NCI-H187 treated with DMSO at 0.1 percent for 48 hours (cell line): ENCODE measurements at places on chromosomes 3 and 15.

GRCh38 chr3:74001436-74001835, 376.7 kb upstream of the PDZRN3 start:
- no peak for DNase-seq

DNA sequence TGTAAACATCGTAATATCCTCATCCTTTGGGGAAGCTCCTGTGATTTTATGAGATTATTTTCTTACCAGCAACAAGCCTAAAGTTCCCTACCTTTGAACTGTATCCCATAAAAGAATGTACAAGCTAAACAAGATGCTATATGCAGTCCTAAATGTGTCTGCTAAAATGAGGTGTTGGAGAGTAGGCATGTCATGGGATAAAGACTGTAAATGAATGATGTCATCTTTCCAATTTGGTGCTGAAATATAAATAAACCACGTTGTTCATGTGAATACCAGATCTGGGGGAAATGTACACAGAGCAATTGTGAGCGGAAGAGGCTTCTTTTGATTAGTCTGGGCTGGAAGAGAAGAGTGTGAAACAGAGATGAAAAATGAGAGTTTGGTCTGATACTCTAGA, 214.9 kb upstream of the WNT5A start:
- DNase-seq, result no peak

GRCh38 chr15:35810007-35810406, 264.0 kb upstream of the DPH6 start:
- DNase-seq, result no peak

DNA sequence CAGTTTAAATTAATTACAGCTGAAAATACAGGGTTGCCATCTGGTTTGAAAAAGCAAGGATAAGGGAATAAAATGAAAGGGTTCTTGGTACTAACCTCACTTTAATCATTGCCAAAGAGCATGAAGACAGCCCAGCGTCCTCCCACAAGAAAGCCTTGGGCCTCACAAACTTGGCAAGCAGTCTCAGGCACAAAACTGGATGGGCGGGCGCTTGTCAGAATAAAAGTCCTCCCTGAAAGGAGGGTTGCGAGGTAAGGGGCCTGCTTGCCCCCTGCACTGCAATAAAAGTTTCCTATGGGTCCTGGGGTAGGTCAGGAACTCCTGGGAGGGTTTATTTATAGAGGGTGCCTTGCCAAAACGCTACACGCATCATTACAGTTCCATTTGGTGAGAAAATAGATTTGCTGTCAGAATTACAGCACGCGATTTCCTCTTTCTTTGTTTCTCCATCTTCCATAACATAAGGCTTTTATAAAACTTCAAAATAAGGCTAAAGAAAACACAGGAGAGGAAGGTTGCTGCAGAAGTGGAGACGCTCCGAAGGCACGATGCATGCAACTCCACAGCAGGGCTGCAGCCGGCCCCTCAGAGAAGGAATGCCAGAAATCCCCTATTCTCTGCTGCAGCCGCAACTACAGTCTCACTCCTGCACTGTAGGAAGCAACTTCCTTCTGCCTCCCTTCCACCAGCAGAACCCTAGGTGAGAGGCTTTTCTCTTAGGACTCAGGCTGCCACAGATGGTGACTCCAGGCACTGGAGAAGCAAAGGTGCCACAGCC, 61.3 kb downstream of the VGLL4 start:
- no peak for DNase-seq

GRCh38 chr3:47890126-47890827, 87.3 kb downstream of the DHX30 start:
- DNase-seq, result no peak

- no peak for DNase-seq
Observed at GRCh38 chr3:140078940-140079339, 144.0 kb downstream of the CLSTN2 start.

DNA sequence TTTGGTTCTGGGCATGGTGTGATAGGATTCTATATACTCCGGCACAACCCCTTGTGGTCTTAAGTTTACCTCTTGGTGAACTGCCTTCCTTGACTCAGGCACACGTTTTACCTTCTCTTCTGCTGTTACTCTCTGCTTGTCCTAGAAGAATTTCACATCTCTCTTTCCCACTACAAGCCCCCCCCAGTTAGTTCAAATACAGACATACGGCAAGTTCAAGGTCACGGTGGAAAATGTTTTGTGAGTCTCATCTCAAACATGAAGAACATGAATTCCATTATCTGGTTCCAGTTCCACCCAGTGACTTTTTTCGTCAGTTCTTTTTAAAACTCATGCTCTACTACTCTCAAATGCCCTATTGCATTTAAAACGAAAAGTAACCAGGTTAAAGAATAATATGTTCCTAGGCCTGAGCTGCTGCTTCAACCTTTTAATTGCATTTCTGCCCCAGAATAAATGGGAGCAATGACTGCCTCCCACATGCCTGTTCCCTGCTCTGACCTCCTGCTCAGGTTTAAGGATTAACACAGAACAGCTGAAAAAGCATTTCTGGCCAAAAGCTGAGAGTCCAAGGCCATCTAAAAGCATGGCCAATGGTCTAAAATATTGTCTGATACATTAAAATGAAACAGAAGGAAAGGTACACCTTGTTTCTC, 132.8 kb downstream of the OSBPL10 start:
- no peak for DNase-seq

GRCh38 chr3:18745472-18745871, 320.3 kb upstream of the SATB1 start:
- no peak for DNase-seq

- no peak for DNase-seq
Observed at GRCh38 chr3:193346259-193346658, 32.3 kb downstream of the ATP13A5 start.

DNA sequence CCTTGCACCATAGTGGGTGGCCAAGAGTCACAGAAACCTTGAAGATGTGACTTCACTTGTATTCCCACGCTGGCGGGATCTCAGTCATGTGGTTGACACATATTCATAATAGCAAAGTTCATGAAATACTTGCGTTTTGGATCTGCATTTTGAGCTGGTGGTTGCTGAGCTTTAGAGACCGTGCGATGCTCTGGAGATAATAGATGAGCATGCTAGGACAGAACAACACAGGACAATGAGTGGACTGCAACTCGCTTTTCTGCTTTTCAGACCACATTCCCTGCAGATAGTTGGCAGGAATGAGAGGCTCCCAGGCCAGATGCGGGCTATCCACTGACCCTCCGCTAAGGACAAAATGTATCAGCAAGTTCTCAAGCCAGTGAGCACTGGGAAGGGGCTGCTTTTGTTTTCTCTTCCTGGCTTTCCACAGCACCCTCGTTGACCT, 13.8 kb upstream of the STARD5 start:
- DNase-seq, result no peak

- DNase-seq, result no peak
Observed at GRCh38 chr15:78302579-78303312, 3.3 kb upstream of the SKIC8 start.

DNA sequence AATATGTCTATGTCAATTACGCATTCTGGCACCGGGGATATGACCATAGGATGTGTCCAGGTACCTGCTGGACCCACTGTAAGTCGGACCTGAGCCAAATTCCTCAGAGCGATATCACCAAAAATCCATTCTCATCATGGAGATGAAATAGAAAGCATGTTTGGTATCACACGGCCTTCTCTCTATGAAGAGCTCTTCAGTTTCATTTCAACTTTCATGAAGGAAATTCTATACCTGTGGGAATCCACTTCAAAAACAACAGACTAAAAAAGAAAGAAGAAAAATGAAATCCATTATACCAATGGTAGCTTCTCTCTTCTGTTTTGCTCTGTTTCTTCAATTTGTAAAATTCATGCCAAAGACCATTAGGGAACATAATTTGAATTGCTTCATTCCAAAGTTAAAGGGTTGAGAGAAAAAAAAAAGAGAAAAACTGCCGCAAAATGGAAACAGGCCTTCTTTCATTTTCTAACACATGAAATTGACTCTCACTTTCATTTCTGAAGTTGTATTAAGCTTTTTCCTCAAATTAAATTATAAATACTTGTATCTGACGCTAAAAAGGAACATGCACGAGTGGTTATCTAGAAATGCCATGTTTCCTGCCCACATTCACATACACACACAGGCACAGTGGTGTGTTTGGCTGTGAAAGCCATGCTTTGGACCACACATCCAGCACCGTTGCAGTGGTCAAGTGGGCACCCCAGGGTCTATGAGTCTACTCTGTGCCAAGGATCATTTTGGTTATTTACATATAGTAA, 46.9 kb upstream of the DIPK2A start:
- DNase-seq, result no peak

DNA sequence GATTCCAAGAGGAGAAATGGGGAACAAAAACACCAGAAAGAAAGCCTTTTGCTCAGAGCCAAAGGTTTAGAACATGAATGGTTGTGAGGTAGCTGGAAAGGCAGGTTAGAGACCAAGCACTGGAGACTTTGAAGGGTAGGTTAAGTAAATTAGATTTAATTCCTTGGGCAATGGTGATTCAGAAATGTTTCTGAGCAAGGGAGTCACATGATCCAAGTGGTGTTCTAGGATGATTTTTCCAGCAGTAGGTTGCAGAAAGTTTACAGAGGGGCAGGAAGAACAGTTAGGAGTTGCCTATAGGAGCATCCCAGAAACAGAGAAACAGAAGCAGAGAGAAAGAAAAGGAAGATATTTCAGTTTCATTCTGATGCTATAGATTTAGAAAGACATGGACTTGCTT, 139.8 kb downstream of the WDR76 start:
- DNase-seq, result no peak

GRCh38 chr3:169083163-169083562, 580.3 kb downstream of the MECOM start:
- DNase-seq, result no peak

DNA sequence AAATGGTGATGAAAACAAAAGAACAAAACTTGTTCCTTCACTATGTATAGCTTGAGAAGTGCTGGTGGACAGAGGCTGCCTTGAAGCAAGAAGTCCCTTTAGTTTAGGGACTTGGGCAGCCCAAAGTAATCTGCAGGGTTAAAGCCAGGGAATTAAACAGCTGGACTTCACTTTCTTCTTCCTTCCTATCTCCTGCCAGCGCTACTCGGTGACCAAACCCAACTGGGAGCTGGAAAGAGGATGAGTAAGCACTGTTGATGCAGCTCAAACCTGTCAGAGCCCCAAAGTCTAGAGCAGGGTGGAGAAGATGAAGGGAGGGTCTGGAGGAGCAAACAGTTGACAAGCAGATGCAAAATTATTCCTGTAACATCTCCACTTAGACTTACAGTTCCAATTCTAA, 73.1 kb upstream of the FBN1 start:
- no peak for DNase-seq

DNA sequence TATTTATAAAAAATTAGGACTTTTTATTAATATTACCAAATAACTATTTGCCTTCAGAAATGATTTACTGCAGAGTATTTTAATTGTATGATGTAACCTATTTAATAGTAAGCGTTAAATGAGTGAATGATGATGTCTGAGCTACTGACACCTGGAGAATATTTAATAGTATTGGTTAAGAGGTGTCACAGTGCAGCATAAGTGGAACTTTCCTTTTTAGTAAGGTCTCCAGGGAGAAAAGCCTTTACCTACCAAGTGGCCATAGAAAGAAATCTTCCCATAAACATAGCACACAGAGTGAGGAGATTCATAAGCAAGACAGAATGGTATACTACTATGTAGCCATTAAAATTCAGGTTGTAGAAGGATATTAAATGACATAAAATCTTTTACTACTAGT, 441.7 kb downstream of the TBL1XR1 start:
- peak; percentile 75 for DNase-seq

DNA sequence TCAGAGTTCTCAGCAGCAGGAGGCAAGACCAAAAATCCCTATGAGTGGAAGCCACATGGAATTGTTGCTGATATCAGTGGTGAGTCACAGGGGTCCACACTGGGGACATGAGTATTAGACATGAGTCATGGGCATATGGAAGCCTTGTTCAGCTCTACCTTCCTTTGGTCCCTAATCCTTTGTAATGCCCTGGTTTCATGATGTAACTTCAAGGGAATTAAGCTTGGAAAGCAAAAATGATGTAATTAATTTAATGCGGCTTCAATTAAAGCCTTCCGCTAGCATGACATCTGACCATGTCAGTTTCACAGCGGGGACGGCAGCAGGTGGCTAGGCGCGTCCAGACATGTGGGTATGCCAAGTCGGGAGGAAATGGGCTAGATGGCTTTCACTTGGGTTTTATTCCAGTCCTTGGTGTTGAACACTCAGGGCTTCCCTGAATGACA, 176.1 kb upstream of the RGMA start:
- DNase-seq, result no peak

DNA sequence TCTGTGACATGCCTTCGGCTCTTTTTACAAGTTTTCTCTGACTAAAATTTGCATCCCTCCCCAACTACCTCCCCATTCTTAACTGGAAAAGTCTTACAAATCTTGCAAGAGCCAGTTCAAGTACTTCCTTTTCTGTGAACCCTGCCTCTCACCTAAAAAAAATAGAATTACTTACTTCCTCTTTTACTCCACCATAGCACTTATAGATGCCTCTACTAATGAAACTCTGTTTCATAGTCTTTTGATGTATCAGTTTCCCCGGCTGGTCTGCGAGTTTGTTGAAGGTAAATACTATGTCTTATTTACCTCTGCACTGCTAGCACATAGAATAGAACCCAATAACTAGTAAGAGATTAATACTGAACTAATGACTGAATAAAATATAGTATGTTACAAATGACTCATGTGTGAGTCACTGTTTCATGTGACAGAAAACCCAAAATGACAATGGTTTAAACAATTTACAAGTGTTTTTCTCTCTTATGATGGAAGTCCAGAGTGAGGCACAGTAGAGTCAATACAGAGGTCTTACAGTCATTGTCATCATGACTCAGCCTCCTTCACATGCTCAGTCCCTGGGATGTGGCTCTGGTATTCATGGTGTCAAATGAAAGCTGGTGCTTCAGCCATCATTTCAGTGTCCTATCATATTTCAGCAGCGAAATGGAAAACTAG, 393.5 kb downstream of the RSL24D1 start:
- DNase-seq, result no peak

- no peak for DNase-seq
Observed at GRCh38 chr3:97827741-97828471, 6.1 kb downstream of the CRYBG3 start.

DNA sequence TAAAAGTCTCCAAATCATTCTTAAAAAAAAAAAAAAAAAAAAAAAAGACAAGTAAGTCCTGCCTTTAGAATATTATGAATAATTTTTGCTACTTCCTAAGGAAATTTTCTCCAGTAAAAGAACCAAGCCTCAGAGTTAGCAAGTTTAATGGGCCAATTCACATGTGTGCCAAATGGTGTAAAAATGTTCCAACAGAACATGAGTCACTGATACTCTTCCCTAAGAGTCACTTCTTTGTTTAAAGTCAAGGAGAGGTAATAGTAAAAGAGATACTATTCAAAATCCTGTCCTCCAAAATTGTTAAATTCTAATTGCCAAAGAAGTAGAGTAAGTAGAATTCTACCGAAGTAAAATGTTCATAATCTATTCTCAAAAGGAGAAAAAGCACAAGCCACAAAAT, 17.7 kb upstream of the CPA3 start:
- DNase-seq, result no peak

DNA sequence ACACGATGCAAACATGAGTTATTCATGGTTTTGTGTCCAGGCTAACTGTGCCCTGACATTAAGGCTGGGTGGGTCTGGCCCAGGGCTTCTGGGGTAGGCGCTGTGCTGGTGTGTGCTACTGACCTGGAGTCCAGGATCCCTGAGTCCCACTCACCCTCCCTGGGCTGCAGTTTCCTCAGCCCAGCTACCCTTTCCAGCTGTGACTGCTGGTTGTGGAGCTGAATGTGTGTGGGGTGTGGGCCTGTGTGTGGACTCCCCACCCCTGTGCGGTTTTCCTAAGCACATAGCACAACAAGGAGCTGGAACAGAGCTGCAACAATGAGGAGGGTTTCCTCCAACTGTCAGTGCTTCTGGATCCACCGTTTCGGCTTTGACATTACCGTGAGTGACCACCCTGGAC, 38.0 kb downstream of the SMAD3 start:
- no peak for DNase-seq
